ENCODE measurements at places on chromosomes 7 and 10.

DNA sequence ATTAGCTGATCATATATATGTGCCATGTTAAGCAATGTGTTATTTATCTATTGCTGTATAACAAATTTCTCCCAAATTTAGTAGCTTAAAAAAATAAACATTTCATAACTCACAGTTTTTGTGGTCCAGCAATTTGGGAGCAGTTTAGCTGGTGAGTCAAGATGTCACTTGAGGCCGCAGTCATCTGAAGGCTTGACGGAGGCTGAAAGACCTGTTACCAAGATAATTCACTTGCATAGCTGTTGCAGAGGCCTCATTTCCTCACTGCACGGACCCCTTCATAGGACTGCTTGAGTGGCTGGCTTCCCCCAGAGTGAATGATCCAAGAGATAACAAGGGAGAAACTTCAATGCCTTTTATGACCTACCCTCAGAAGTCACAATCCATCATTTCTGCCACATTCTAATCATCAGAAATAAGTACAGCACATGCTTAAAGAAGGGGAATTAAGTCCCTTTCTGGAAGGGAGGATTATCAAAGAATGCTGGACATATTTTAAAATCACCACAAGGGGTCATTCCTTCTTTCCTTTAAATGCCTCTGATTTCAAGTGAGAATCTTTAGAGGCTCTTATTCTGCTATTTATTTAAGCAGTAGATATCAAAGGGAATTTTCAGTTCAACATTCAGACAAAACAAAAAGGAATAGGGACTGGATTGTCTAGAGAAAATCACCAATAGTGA lies 10.5 kb upstream of the SRPK2 start:
- DNase-seq, result no peak

- no peak for DNase-seq
Measured at GRCh38 chr7:108660465-108660864, 90.8 kb downstream of the DNAJB9 start.

DNA sequence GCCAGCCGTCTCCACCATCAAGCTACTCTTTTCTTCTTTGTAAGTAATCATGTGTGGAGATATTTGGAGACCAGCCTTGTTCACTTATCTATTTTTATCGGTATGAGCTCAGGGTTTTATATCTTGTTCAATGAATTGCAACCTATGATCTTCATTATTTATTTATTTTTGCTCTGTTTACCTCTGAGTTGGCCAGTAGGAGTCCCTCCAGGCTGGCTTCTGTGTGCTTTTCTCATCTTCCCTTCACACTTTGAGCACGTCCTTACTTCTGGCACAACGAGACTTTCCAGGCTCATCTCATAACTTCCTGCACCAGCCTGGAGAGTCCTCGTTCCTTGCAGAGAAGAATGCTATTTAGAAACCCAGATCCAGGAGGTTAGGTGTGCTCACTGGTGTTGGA lies 375.8 kb upstream of the PODXL start:
- no peak for DNase-seq

DNA sequence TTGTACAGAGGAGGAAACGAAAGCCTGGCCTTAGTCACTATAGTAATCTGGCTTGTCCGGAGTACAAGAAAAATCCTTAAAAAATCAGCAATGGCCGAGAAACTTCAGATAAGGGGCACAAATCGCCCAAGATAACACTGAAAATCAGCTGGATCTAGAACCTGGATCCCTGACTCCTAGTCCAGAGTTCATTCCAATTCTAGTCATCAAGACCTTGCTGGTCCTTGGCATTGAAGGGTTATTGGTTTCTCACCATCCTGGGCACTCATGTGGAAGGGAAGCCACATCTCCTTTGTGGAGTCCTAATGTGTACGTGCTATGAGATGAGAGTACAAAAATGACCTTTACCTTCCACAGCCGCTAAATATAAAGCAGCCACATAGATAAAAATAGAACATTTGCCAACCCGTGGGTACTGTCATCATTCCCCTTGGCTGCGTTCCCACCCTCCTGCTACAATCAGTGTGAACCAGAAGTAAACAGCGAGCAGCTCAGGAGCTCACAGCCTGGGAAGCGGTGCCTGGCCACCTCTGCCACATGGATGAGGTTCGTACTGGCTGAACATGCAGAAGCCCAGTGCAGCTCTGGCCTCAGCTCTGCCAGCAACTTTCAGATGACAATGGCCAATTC lies 116.0 kb upstream of the PDLIM1 start:
- DNase-seq, result no peak

DNA sequence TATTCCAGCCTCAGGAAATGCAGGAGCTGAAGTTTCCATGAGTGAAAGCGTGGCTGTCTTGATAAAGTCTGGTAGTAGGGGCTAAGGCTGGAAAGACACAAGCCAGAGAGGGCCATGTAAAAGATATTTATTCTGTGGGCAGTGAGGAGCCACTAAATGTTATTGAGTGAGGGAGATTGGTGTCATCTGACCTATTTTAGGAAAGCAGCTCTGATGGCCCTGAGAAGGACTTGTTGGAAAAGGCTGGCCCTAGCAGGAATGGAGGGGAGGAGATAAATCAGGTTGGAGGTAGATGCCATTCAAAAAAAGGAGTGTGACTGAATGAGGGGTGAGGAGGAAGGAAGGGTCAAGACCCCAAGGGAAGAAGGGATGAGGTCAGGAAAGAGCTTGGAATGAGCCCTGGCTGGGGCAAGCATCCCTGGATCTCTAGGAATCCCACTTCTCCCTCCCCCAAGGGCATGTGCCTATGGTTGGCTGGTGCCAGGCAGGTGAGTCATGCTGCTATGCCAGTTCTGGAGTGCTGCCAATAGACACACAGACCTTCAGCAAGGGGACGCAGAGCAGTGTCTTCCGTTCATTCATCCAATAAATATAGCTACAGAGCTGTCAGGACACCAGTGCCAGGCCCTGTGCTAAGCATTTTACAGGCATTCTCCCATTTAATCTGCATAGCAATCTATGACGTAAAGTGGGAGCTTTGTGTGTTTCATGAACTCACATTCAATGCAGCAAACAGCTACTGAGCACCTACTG lies 2.0 kb downstream of the ANKRD2 start:
- DNase-seq, result no peak

- no peak for DNase-seq
Measured at GRCh38 chr10:130638991-130639390, 502.8 kb downstream of the GLRX3 start.

GRCh38 chr10:102781921-102782557 lies 38.3 kb downstream of the WBP1L start:
- no peak for DNase-seq

DNA sequence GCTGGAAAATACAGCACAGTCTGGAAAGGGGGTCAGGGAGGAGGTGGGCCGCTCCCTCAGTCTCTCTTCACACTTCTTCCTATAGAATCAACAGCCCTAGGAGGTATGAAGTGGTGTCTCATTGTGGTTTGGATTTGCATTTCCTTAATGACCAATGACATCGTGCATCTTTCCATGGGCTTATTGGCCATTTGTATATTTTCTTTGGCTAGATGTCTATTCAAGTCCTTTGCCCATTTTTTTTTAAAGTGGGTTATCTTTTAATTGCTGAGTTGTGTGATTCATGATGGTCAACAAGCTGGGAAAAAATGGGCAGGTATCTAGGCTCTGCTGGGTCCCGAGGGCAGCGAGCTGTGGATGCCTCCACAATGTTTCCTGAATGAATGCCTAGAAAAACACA lies 29.1 kb downstream of the TMEM130 start:
- DNase-seq, result no peak

GRCh38 chr10:17805921-17806577 lies 3.1 kb upstream of the MRC1 start:
- DNase-seq, result no peak

DNA sequence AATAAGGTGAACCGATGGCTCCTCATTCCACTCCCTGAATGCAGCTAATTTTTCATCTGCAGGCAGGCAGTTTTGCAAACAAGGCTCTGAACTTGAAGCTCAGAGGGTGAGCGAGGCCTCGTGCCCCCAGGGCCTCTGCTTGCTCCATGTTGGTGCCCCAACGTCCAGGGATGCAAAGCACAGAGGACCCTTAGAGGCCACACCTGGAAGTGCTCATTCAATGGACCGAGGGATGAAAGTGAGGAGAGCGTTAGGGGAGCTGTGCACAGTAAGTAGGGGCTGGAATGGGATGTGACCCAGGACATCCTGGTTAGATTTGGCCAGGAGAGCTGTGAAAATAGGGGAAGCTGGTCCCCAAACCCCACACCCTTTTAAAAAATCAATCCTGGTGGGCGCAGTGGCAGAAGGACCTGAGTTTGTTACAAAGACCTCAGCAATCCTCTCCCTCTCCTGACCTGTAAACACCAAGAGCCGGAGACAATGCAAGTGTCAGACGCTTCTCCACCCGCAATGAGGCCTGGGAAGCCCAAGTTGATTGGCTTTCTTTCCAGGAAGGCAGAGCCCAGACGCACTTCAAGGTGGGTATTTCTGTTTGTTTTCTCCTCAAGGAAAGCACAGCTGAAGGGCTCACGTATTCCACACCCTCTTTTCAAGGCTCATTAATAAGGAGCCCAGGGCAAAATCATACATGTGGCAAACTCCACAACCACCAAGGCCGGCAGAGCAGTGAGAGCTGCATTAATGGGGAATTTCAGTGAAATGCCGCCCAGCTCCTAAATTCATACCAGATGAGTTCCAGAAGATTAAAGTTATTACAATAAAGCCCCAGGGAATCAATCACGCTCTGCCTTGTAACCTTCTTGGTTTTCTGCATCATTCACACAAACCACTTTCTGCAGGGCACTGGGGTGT lies 14.1 kb upstream of the CXCL12 start:
- no peak for DNase-seq
